ENCODE measurements at places on chromosomes 2 and 18.

- DNase-seq, result no peak
These were observed 324.1 kb upstream of the CRIM1 start for GRCh38 chr2:36031471-36031870.

- DNase-seq, result no peak
These were observed 120.9 kb upstream of the TTC39C start for GRCh38 chr18:23893653-23894052.

GRCh38 chr2:134262684-134263083, 8.8 kb downstream of the MGAT5 start:
- DNase-seq, result no peak

DNA sequence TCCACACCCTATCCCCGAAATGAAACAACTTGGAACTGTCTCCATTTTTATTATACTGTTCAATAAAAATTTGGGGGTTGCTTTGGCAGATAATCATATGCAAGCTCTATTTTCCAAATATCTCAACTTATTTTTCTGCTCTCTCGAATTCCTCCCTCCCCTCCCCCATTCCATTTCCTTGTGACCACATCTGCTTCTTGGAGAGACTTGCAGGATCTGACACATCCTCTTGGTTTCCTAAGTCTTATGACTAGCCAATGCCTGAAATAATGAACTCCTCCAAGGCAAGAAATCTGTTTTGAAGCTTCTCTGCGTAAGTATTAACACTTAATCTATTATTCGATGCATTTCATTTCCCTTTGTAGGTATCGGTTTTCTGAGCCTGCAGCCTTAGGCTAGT, 16.1 kb downstream of the TGIF1 start:
- DNase-seq, result peak; percentile 80

GRCh38 chr2:230908595-230909191, 16.3 kb downstream of the GPR55 start:
- peak; percentile 65 for DNase-seq

Data from fibroblast of skin of scalp (primary cell).